ENCODE measurements at places on chromosomes 5 and 9.

DNA sequence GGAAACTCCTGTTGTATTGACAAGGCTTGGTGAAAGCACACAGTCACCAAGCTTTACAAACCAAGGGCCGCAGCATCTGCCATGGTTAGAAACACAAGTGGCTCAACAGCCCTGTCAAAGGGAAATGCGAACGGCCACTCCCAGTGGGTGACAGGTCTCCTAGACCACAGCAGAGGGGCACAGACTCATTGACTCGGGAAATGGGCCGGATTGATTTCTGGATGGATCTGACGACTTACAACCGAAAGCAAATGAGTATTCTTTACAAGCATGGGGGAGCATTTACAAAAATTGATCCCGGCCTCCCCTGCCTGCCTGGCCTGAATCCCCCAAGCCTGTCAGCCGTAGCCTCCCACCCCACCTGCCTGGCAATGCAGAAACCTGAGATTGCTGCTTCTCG is 48.2 kb downstream of the ADAMTS2 start:
- DNase-seq, result no peak

GRCh38 chr9:126607086-126607485 is 6.6 kb upstream of the LMX1B start:
- DNase-seq, result no peak

DNA sequence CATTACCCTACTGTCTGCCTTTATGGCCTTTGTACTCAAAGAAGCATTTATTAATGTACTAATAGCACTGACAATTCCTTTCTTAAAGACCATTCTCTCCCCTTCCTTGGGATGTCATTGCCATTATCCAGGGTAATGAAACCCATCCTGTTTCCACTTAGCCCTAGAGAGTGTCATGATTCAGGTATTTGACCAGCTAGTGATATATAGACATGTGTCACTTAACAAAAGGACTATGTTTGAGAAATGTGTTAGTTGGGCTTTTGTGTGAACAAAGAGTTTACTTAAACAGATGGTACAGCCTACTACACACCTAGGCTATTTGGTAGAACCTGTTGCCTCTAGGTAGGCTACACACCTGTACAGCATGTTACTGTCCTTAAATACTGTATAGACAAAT is 2.0 kb downstream of the ATP6V0E1 start:
- DNase-seq, result no peak

DNA sequence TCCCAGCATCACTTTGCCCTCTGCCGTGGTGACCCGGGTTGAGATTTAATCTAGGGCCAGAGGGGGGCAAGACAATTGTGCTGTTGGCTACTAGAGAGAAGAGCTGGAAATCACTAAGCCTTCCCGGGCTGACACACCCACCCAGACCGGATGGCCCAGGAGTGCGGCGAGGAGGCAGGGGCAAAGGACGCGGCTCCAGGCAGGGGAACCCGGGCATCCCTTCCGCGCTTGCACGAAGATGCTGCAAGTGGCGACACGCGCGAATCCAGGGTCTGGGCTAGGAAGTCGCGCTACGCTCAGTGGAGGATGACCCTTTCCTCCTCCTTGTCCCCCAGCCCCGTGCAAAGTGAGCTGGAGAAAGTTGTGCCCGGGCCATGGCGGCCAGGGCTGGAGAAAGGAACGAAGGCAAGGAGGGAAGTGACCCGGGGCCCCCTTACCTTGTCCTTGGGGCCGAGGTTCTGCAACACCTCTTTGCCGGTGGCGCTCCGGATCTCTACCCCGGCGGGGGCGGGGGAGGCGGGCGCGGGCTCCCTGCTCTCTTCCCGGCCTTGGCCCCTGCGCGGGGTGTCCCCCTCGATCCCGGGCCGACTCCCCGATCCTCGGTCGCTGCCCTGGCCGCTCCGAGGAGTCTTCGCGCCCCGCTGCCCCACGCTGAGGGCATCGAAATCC is 693 bp downstream of the DPYSL3 start:
- DNase-seq, result no peak

GRCh38 chr5:135883441-135883840 is 12.2 kb downstream of the IL9 start:
- no peak for DNase-seq

DNA sequence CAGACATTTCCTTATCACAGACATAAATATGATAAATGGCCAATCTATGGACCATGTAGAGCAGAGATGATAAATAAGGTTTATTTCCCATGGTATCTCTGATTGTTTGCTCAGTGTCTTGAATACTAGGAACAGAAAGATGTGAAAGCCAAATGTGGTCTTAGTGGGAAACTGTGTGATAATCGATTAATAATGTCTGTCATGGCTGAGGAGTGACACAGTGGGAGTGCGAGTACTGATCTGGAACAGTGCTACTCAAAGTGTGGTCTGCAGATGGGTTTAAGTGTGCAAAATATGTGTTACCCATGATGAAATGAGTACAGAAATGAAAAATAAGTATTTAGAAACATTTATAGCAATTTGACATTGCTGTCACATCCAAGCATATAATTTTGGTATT is 92.5 kb downstream of the PTTG1 start:
- no peak for DNase-seq

DNA sequence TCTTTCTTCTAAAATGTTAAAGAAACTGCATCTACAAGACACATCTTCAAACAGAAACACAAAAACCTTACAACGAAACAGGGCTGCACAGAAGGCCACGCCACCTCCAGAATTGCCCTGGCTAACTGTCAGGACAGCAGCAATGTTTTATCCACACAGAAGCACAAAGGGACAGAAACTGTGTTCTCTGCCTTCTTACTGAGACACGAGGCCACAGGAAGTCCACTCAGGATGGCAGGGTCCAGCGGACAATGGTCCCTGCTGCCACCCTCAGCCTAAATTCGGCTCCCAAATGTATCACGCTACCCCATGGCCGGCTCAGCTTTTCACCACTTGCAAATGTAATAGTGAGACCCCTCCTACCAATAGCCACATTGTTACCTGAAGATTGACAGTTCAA is 159.8 kb upstream of the PHYKPL start:
- no peak for DNase-seq

DNA sequence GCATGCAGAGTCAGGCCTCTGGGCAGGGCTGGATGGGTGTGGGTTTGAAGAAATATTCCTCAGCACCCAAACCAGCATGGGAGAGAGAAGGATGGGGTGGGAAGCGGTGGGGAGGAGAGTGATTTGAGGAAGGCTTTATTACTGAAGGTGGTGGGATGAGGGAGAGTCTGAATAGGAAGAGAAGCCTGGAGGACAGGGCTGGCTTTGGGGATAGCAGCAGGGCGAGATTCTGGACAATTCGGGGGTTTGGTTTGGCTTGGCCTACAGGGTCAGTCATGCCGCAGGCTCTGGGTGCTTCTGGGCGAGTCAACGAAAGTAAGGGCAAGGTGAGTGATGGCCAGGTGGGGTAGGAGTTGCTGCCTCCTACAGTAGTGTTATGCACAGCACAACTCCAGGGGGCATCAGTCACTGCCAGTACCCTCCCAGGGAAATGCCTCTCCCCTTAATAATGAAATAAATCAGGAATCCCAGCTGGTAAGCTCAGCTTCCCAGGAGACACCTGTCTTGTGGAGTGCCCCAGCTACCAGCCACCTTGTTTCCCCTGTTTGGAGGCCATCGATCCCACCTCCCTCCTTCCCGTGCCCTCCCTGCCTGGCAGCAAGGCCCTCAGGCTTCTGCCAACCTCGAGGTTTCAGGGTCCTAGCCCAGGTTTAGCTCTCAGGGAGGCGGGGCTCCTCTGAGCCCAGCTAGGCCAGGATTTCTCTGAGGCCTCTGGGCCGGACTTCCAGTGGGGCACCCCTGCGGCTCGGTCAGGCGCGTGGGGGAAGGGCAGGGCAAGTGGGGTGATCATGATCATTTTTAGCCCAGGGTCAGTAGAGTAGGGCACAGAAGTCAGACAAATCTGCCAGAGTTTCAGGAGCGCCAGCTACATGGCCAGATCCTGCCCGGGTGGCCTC is 741 bp upstream of the NKX2-5 start:
- DNase-seq, result no peak

DNA sequence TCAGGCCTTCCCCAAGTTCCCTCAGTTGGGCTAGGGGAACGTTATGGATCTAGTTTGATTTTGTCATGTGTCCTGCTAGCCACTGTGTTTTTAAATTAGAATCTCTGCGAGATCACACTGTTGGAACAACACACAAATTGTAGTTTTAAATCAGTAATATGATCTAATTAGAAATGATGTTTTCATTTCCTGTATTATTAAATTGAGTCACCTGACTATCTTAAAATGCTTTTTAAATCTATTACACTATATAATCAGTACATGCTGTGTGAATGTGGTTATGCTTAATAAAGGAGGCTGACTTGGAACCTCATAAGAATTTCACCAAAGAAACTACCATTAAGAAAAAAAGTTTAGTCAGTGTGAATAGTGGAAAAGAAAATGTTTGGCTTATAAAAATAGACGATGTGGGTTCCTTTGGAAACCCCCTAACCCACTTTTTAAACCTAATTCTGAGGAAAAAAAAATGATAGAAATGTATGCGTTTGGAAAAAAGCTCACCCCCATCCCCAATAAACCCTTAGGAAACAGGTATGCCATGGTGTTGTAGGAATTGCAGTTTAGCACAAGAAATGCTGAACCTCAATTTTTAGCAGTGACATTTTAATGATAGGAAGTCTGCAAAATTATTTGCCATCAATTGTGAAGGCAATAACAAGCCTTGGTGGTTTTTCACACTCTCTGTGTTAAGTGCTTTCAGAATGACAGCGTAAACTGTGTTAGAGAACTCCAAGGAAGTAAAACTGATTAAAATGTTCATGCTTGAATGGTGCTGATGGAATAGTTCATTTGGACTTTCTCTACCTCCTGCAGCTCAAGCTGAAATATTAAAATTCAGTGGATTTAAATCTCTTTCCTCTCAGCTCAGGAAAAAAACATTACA is 59.0 kb downstream of the TLE4 start:
- DNase-seq, result no peak

GRCh38 chr5:54249210-54250028 is 61.0 kb downstream of the ARL15 start:
- peak; percentile 1 for DNase-seq

DNA sequence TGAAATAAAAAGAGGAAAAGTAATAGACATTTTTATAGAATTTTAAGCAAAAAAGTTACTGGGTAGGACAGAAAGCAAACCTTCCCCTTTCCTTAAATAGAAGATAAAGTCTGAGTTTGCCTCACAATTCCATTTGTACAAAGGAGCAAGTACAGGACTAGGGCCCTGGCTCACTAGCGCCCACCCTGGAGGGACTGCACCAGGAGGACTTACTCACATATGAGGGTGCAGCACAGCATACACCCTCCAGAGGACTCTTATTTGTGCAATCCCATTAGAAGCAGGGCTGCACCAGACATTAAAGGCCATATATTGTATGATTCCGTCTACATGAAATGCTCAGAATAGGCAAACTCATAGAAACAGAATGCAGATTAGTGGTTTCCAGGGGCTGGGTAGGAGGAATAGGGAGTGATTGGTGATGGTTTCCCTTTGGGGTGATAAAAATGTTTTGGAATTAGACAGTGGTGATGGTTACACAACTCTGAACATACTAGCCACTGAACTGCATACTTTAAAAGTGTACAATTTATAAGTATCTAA is 4.5 kb downstream of the REEP5 start:
- no peak for DNase-seq

DNA sequence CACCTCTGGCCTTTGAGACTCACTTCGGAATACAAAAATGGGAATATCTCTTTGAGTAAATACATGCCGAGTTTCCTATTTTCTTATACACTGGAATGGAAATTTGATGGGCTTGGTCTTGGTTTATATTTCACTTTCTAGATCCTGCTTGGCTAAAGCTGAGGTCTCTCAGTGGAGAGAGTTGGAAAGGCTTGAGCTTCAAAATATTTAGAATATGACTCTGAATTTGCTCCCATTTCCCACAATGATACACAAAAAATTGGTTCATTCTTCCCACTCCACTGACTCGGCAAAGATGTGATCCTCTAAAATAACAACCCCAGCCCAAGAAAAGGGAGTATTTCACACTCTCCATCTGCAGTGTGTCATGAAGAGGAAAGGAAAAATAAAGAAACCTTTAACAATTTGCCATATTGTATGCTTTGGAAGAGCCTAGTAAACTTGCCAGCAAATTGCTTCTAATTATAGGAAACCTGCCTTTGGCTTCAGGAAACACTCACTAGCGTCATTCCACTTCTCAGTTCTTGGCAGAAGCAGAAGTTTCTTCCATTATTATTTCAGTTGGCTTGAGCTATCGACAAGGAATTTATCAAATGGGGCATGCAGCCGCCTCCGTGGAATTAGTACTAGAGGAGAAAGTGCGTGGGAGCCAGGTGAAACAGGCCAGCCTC is 302.9 kb downstream of the NSG2 start:
- no peak for DNase-seq

GRCh38 chr9:130354806-130355205 is 89.2 kb downstream of the HMCN2 start:
- DNase-seq, result no peak

DNA sequence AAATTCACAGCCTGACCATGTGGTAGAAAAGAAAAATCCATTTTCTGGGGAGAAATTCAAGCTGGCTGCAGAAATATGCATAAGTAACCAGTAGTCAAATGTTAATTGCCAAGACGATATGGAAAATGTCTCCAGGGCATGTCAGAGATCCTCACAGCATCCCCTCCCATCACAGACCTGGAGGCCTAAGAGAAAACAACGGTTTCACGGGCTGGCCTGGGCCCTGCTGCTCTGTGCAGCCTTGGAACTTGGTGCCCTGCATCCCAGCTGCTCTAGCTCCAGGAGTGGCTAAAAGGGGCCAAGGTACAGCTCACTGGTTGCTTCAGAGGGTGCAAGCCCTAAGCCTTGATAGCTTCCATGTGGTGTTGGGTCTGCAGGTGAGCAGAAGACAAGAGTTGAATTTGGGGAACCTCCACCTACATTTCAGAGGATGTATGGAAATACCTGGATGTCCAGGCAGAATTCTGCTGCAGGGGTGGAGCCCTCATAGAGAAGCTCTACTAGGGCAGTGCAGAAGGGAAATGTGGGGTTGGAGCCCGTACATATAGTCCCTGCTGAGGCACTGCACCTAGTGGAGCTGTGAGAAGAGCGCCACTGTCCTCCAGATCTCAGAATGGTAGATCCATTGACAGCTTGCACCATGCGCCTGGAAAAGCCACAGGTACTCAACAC is 49.7 kb downstream of the PTBP3 start:
- no peak for DNase-seq

- DNase-seq, result no peak
Observed at GRCh38 chr9:136007934-136008692, 46.9 kb upstream of the UBAC1 start.

DNA sequence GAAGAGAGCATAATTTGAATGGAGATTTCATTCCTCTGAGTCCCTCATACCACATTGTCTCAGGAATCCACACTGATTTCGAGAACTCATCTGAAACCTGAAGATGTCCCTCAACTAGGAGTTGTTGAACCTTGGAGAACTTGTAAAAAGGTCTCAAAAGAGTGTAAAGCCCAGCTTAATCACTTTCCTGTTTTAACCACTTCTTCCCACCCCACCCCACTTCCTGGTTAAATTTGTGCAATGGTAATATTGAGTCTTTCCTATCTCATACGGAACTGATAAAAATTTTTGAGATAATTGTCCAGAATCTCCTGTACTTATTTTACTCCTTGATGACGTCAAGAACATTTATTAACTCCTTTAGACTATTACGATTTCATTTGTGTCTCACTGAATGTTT is 240.7 kb downstream of the ARRDC3 start:
- DNase-seq, result no peak

- no peak for DNase-seq
Observed at GRCh38 chr5:42021923-42022322, 96.8 kb downstream of the FBXO4 start.
